ENCODE measurements at places on chromosomes 2 and 18.

DNA sequence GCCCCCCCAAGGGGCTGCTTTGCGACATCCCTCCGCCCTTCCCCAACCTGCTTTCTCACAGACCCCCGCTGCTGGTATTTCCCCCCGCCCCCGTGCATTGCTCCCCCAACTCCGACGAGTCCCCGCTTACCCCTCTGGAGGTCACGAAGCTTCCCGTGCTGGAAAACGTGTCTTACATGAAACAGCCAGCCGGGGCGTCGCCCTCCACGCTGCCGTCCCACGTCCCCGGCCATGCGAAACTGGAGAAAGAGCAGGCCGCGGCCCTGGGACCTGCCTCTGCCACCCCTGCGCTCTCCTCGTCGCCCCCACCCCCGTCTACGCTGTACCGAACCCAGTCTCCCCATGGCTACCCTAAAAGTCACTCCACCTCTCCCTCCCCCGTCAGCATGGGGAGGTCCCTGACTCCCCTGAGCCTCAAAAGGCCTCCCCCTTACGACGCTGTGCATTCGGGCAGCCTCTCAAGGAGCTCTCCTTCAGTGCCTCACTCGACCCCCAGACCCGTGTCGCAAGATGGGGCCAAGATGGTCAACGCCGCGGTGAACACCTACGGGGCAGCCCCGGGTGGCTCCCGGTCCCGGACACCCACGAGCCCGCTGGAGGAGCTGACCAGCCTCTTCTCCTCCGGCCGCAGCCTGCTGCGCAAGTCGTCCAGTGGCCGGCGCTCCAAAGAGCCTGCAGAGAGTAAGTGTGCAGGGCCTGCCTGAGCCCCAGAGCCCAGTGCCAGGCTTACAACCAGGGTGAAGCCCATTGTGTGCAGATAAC, 183.0 kb downstream of the NYAP2 start:
- DNase-seq, result no peak

DNA sequence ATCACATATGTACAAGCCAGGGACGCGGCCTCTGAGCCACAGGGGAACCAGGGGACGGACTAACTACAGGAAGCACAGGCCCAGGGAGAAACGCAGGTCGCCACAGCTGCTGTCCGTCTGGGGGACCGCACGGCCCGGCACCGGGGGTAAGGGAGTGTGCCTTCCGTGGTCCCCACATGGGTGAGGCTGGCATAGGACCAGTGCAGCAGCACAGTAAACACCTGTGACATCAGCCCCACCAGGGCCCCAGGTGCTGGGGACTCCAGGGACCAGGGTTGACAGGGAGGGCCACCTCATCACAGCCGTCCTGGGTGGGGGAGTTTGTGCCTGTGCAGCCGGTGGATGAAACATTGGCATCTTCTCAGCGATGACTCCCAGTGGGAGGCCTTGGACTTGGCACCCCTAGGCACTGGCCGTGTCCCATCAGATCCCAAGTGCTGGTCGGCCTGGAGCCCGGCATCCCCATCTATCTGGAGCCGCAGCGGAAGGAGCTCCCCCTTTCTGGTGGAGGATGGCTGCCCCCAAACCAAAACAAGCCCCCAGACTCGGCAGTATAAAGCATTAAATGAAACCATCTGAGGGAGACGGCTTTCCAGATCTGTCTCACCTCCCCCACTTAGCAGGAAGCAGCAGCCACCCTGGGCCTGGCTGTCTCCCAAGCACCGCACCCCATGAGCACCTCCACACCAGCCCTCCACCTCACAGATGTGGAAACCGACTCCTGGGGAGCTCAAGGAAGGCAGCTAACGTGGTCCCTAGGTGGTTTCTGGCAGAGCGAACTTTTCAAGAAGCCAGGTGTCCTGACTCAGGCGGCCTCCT, 22.5 kb downstream of the AQP12A start:
- no peak for DNase-seq

- DNase-seq, result no peak
Observed at GRCh38 chr2:160390544-160391455, 102.8 kb downstream of the RBMS1 start.

DNA sequence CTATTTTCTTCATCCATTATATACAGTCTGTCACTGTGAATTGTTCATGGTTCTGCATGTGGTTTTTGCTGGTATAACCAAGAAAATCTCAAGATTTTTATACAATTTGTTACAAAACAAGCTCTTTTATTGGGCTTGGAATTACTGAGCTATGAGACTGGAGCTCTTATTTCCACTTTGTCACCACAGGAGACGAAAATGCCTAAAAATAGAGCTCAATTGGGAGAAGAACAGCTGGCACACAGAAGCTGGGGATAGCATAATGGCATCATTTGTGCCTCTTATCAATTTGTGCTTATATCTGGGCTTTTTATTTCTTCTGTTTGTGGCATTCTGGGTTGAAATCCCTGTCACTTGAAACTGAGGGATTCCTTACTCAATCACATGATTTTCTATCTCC, 219.1 kb downstream of the CALCRL start:
- DNase-seq, result peak; percentile 57

GRCh38 chr2:205802941-205803340, 120.6 kb downstream of the NRP2 start:
- no peak for DNase-seq

DNA sequence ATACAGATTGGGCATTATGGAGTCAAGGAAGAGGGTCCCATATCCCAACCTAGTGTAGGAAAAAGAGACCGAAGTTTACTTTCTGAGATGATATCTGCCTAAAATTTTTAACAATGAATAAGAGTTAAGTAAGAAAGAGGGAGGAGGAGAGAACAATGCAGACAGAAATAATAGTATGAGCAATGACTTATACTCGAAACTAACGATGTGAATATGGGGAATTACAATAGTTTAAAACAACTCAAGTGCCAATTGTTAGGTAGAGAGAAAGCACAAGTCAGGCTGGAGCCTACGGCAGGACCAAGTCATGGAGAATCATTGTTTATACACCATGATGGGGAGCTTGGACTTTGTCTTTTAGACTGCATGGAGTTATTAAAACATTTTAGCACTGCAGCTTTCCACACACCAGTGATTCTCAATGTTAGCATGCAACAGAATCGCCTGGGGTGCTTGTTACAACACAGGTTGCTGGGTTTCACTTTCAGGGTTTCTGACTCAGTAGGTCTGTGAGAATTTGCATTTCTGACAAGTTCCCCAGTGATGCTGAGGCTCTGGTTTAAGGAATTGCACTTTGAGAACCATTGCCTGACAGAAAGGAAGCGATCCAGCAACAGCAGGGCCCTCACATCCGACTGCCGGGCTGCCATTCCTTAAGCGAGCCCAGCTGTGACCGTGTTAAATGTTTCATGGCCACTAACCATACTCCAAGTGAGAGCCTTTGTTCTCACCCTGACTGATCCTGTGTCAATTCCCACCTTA, 511.2 kb downstream of the DCDC2C start:
- no peak for DNase-seq

DNA sequence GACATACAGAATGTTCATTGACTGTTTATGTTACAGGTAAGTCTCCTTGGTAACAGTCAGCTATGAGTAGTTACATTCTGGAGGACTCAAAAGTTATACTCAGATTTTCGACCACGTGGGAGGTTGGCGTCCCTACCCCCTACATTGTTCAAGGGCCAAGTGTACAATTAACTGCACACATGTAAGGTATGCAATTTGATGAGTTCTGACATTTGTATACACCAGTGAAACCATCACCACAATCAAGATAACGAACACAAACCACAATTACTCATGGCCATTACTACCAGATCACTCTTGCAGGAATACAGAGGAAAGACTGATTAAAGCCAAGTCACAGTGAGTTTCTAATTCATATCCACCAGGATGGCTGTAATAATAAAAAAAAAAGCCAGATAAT, 39.6 kb upstream of the LDLRAD4 start:
- no peak for DNase-seq

DNA sequence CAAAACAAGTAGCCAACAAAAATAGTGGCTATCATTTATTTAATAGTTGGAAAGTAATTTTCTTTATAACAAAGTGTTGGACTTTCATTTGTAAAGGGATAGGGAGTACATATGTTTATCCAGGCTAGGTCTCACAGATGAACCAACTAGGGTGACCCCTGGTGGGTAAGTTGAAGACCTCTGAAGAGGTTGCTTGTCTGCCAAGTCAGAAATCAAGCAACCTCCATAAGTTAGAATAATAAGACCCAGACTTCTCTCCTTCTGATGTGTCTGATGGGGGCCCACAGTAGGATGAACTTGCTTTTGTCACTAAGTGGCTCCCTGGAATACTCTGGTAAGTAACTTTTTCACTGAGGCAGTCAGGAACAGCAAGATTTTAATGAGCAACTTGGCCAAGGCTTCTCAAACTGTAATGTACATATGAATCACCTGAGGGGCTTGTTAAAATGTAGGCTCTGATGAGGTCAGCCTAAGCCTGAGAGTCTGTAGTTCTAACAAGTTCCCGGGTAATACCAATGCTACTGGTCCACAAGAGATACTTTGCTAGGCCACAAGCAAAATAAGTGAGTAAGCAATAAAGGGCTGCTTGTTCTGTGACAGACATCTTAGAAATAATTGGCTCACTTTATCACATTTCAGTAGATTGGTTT, 319.6 kb downstream of the PIK3C3 start:
- no peak for DNase-seq

DNA sequence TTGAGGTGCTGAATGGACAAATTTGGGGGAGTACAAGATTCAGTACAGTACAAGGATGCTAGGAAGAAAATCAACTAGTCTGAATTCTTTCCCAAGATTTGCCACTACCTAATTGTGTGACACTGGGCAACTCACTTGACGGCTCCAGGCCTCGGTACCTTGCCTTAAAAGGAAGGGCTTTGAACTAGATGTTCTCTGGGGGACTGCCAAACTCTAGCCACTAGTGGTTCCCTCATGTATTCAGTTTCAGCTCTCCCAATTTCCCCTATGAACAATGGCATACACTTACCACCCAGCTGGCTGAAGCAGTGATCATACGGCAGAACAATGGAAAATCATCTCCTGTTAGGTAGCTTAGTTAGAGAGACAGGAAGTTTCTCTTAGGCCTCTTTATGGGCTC, 73.4 kb downstream of the VWC2L start:
- DNase-seq, result no peak

DNA sequence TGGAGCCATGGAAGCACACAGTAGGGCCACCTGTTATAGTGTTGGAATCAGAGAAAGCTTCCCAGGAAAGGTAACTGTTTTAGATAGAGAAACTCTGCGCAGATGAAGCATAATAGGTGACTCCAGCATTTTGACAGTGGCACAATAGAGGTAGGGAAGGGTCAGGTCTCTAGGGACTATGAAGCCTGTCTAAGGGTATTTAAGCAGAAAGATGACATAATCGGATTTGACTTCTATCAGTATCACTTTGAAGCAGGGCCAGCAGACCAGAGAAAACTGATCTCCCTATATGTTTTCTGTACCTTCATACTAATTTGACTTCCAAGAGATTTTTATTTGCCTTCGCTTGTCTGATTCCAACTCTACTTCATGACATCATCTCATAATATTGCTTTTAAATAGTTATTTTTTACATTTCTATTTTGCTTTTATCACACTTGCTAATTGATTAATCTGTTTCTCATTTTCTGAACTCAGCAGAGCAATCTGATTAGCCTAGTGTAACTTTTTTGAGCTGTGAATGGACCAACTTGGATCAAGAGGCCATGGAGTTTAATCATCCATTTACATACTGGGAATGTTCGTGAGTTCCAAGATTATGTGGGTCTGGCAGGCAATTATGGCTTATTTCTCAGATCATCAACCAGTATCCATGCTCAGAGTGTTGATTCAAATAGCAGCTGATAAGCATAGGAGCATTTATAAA, 8.4 kb upstream of the HIBCH start:
- no peak for DNase-seq

DNA sequence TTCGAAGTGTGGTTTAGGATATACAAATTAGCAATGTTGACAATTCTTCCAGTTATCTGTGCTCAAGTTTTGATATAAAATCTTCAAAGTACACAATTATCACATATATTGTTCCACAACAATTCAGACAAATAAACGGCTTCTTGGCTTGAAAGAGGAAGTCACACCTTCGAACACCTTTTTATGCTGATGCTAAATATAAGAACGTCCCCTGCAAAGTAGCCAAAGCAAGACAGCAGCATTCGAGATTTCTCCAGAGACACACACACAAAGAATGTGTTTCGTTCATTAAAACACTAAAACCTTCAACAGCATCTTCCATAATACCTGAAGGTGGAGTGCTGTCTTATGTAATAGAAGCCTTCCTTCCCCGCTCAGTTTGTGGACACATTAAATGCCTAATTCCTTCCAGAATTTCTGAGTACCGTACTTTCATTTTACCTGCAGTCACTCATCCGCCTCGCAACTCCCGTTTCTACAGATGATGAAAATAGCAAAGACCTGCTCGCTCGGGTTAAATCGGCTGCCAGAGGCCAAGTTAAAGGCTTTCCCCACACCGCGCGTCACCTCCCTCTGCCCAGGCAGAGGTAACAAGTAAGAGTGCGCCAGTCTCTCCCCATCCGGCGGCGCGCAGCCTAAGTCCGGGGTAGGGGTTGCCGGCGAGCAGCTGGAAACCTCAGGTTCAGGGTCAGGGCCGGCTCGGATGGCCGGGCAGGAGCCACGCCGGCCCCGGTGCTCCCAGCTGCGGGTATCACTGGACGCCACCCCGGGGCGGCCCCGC, 847 bp downstream of the SERPINE2 start:
- DNase-seq, result no peak

- DNase-seq, result peak; percentile 77
Observed at GRCh38 chr18:9810299-9810698, 75.5 kb upstream of the TXNDC2 start.

GRCh38 chr2:68946117-68946516, 6.6 kb downstream of the GKN2 start:
- no peak for DNase-seq

GRCh38 chr2:75241696-75242095, 42.4 kb upstream of the TACR1 start:
- DNase-seq, result no peak

GRCh38 chr2:107729440-107729839, 97.3 kb upstream of the RGPD4 start:
- no peak for DNase-seq

DNA sequence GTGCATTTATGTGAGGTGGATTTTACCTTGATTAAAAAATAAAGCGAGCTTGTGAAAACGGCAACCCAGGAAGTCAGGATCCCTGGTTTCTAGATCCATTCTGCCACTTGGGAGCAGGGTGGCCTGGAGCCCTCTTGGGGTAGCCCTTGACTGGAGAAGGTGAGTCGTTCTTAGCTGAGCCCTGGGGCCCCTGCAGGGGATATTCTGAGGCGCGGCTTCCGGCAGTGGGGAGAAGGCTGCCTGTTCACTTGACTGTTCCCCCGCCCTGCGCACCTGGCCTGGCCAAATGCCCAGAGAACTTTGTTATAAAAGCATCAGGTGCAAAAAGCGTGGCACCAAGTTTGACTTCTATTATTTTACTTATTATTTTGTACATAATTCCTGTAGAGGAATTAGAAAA, 221.9 kb downstream of the DYSF start:
- no peak for DNase-seq

DNA sequence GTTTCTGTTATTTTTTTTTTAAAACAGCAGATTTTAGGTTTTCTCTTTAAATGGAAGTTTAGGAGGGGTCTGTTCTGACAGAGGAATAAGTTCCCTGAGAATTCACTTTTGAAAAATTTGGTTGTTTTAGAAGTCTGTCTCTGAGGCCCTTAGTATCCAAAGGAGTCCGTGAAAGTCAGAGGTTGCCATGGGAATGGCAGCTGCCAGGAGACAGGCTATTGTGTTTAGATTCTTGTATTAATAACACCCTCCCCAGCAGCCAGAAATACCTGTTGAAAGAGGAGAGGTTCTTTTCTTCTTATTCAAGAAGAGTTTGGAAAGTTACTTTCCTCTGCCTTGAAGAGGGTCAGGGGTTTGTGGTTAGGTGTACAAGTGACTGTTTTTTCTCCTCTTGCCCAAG, 29.5 kb downstream of the TNP1 start:
- no peak for DNase-seq

Data from spinal cord (tissue), 10 donors.